Right forelimb (tissue), 1 donor: ENCODE measurements at places on chromosomes 2 and 18.
A peak's percentile ranks its signal among the peaks of the same experiment; 100 is the strongest.

DNA sequence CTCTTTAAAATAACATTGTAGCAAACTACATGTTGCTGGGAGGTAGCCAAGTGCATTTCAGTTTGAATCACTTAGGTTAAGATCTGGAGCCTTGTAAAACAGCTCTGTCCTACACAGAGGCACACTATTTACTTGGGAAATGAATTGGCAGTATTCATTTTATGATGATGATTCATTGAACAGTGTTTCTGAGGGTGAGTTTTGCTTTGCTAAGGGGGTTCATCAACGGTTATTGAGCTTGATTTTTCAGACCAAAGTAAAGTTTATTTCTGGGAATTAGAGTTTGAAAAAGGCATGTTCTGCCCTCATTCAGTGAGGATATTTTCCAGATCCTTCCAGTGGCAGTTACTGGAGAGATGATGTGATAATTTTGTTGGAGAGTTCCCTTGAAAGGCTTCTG, 55.6 kb downstream of the CCDC85A start:
- no peak for DNase-seq

GRCh38 chr2:179022685-179023084, 27.3 kb downstream of the CCDC141 start:
- no peak for DNase-seq

GRCh38 chr18:53909668-53910067, 314.8 kb downstream of the MBD2 start:
- no peak for DNase-seq

- DNase-seq: no peak
Observed at GRCh38 chr2:15702452-15702851, 110.8 kb downstream of the DDX1 start.

DNA sequence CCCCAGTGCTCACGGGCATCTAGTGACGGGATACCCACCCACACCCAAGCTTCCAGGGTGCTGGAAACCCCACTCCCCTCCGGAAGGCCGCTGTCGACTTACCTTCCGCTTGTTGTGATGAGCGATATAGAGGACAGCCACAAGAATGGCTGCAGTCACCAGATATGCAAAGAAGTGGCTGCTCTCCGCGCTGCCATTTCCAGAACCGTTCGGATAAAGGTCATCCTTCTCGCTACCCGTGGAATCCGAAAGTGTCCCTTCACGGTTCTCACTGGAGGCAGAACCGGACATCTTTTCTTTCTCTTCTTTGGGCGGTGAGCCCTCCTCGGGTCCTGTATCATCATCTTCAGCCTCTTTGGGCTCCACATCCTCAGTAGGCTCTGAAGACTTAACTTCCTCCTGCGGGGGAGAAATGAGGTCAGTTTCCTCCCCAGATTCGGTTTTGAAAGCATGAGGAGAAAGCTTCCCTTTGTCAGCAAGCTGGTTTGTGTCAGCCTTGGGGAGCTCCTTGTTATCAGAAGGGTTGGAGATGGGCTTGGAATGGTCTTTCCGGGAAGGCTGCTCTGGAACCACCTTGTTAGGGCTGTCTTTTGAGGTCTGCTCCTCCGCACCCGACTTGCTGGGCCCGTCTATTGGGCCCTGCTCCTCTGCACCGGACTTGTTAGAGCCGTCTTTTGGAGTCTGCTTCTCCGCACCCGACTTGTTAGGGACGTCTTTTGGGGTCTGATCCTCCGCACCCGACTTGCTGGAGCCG, 1.2 kb downstream of the TGOLN2 start:
- no peak for DNase-seq

DNA sequence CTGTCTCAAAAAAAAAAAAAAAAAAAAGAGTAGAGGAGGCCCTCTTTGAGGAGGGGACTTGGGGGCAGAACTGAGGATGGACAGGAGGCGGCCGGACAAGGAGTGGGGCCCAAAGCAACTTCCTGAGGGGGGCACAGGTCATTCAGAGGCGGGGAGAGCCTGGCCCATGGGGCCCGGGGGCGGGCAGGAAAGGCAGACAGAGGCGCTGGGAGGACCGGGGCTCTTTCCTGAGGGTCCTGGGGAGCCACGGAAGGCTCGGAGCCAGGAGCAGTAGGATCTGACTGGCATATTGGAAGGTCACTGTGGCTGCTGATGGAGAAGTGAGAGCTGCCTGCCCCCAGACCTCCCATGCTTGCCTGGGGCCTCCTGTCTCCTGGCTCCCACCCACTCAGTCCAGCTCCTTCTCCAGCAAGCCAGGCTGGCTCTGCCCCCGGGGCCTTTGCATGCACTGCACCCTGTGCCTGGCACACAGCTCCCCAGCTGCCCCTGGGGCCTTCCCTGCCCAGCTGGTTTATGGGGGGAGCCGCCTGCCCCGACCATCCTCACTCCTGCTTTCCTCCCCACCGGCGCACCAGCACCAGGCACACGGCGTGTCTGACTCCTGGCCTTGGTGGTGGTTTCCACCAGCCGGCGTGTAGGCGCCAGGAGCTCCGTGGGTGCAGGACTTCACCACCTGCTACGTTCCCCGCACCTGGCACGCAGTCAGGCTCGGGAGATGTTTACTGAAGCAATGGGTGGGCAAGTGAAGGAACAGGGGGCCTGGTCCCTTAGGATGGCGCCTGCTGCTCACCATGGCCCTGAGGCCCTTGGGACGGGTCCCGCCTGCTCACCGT, 5.6 kb downstream of the ESPNL start:
- DNase-seq: peak; percentile 44

GRCh38 chr2:234146087-234146826, 95.8 kb downstream of the SPP2 start:
- no peak for DNase-seq

- DNase-seq: peak; percentile 62
Observed at GRCh38 chr2:117832905-117833613, 18.6 kb downstream of the DDX18 start.

- peak; percentile 68 for DNase-seq
Observed at GRCh38 chr2:119223521-119224390, at the start of gene STEAP3. Gene STEAP3, plus strand, starts transcription at chr2:119223834. Its CDS starts 7,179 bp downstream, at chr2:119231013.

- DNase-seq: no peak
Observed at GRCh38 chr2:240368781-240369331, 66.6 kb upstream of the GPC1 start.
